ENCODE measurements at places on chromosomes 7 and 10.
A peak's percentile ranks its signal among the peaks of the same experiment; 100 is the strongest.

GRCh38 chr7:24025765-24026164 lies 258.2 kb upstream of the NPY start:
- no peak for DNase-seq

GRCh38 chr7:94907026-94907810 lies at the start of gene PPP1R9A:
Gene PPP1R9A (plus strand): TSS chr7:94907594. CDS start chr7:94910114, 2,520 bp downstream.
- no peak for DNase-seq

DNA sequence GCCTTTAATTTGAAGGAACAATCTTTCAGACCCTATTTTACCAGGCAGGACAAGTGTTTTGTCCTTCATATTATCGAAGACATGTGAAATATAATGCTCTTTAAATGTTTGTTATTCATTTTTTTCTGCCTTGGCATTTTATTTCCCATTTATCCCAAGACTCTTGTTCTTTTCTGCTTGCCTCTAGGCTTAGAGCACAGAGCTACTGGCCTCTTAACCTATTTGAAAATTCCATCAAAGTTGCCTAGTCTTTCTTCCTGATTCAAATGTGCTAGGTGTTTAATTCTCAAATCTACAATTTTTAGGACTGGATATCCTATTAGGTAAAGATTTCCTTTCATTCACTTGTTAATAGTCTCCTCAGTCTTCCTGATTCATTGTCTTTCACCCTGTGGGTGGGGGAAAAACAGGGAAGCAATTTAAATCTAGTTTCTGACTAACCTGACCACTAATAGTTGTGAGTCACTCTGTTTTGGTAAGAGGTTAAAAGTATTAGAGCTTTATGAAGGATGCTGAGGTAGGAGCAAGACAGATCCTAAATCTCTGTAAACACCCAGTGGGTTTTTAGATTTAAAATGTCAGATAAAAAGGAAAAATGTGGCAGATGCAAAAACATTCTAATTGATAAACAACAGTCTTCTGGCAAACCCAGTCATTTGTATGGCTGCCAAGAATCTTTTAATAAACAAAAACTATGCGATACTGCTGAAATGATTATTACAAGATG lies 1.5 kb downstream of the LIPK start:
- no peak for DNase-seq

- no peak for DNase-seq
These were observed 214.8 kb upstream of the CTBP2 start for GRCh38 chr10:125375210-125375609.

GRCh38 chr10:27801171-27801785 lies 55.7 kb upstream of the MKX start:
- DNase-seq, result no peak

GRCh38 chr10:27944005-27944404 lies 54.9 kb downstream of the ODAD2 start:
- no peak for DNase-seq

DNA sequence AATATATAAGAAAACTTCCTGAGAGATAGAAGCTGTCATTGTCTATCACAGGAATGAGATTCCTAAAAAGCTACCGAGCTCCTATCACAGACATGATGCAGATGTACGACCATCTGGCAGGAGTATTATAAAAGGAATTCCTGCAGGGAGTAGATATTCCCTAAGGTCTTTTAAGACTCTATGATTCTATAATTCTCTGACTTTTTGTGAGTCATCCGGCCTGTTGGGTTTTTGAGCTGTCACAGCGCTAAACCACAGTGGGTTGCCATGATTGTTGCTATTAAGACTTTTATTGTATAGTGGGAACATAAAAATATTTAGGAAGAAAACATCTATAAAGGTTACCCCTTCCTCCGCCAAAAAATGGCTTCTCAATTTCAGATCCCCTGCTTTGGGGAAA lies 223.4 kb downstream of the BMPER start:
- DNase-seq, result no peak

DNA sequence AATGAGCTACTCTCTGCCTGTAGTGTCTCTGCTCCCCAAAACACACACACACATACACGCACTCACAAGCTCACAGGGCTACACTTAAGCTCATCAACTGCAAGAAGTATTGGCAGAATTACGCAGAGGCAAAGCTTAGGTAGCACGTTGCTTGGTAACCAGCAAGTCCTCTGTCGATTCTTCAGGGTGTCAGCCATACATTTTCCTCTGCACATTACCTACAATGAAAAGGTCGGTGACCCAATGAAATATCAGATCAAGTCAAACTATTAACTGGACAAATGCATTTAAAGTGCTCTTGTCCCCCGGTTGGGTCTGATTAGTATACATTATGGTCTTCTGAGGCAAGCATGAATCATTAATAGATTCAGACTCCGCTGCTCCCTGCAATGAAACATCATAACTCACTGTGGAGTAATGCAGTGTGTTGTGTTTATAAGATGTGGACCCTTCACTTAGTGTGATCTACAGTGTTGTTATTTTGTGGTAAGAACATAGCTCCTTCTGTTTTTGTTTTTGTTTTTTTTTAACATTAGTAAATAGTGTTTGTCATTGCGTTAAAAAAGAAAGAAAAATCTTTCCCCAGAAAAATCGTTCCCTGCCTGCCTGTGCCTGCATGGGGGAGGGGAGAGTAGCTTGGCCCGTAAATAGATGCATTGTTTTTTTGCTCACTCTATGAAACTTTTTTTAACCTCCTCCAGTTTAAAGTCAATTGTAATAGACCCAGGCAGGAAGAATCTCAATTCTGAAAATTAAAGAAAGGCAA lies 325.5 kb downstream of the SFMBT2 start:
- DNase-seq, result no peak

GRCh38 chr10:22805304-22805703 lies 90.9 kb upstream of the PIP4K2A start:
- no peak for DNase-seq

DNA sequence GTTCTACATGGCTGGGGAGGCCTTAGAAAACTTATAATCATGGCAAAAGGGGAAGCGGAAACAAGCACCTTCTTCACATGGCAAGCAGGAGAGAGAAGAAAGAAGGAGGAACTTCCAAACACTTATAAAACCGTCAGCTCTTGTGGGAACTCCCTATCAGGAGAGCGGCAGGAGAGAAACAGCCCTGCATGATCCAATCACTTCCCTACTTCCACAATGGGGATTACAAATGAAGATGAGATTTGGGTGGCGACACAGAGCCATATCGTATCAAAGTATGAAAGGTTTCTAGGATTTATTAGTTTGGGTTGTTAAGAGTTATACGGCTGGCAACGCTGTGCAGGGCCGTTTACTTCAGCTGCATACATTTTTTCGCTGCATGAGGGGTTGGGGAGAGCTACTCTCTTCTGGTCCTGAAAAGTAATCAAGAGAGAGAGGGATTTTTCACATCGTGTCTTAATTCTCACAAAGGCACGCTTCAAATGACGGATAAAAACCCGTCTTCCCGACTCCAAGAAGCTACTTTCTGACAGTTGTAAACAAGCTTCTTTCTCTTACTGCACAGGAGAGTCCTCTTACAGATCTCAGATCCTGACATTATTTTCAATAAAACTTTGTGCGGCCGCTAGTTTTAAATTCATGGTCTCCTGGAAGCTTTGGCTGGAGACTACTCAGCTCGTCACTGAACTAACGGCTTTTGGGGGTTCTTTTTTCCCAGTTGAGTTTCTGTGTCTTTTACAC lies 751 bp upstream of the GTPBP10 start:
- no peak for DNase-seq

DNA sequence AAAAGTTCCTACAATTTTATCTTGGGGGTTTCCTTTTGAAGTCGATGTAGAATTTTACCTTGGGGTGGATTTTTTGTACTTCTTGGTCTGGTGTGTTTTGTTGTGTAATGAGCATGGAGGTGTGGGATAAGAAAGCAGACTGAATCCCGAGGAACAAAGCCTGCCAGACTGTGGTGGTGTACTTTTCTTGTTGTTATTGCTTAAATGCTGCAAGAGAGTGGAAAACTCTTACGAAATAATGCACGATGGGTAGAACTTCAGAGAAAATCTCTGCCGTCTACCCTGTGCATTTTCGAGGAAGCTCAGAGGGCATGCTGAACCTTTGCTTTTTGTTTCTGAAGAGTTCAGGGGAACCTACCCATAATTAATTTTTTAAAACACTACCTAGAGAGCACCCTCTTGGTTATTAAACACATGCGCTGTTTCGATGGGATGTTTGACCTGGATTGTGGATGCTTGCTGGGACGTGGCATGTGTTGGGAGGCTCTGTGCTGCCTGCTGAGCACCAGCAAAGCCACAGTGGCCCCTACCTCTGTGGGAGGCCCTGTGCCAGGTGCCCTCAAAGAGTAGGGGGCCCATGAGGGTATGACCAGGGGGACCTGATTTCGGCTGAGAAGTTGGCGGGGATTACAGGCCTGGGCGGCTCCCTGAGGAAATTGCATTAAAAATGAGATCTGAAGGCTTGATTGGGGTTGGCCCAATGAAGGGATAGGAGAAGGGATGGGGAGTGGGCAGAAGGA lies 94.1 kb downstream of the TCF7L2 start:
- no peak for DNase-seq

DNA sequence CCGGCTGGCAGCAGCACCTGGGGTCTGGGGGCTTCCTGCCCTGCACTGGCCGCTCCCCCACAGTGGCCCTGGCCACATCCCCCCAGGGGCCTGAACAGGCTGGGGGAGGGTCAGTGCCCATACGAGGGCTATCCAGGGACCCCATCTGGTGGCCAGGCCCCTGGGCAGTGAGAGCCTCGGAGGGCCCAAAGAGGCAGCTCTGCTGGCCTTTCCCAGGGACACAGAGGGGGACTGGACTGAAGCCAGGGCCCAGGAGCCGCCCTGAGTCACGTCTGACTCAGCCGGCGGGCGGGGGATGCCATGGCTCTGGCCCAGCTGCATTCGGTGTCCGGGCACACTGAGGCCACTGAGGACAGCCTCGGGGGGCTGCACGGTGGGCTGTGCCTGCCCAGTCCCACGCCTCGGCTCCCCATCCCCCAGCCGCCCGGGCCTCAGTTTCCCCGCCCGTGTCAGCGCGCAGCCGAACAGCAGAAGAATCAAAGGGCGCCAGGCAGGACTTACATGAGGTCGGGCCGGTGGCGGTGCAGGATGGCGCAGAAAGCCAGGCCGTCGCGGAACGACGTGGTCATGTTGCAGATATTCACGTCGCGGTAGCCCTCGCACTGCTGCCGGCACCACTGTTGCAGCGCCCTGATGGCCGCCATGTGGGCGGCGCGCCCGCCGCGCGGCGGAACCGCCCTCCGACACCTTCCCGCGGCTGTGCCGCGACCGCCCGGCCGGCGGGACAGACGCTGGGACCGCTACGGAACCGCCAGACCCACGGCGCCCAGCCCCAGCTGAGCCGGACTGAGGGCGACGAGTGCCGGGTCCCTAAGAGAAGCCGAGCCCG lies at the start of gene MICALL2:
TSS of gene MICALL2 (minus strand) at position 788 of the 829 bp plus-strand sequence. CDS start at position 644, 144 bp downstream.
- DNase-seq, result peak; percentile 57

- DNase-seq, result no peak
These were observed at the start of gene FRMPD2 for GRCh38 chr10:48274636-48275035. Gene FRMPD2 (minus strand): TSS chr10:48274696. CDS start chr10:48274567, 129 bp downstream.

DNA sequence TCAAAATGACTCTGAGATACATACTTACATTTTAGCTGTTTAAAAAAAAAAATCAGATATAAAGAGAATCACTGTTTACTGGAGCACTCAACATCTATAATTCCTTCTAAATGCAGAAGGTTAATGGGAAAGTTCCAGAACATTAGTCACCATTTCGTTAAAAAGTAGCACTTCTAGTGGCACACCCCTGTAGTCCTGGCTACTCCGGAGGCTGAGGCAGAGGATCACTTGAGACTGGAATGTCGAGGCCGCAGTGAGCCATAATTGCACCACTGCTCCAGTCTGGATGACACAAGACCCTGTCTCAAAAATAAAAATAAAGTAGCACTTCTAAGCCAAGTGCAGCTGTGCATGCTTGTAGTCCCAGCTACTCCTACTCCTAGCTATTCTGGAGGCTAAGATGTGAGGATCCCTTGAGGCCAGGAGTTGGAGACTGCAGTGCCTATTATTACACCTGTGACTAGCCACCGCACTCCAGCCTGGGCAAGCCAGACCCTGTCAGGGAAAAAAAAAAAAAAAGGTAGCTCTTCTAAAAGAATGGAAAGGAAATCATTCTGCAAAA lies 2.2 kb downstream of the FGFBP3 start:
- DNase-seq, result no peak

- no peak for DNase-seq
These were observed 14.8 kb downstream of the NPS start for GRCh38 chr10:127563718-127564553.

- DNase-seq, result no peak
These were observed 99.3 kb downstream of the FAM53B start for GRCh38 chr10:124644771-124645415.

- no peak for DNase-seq
These were observed 84.1 kb downstream of the BMPR1A start for GRCh38 chr10:86840498-86840897.

DNA sequence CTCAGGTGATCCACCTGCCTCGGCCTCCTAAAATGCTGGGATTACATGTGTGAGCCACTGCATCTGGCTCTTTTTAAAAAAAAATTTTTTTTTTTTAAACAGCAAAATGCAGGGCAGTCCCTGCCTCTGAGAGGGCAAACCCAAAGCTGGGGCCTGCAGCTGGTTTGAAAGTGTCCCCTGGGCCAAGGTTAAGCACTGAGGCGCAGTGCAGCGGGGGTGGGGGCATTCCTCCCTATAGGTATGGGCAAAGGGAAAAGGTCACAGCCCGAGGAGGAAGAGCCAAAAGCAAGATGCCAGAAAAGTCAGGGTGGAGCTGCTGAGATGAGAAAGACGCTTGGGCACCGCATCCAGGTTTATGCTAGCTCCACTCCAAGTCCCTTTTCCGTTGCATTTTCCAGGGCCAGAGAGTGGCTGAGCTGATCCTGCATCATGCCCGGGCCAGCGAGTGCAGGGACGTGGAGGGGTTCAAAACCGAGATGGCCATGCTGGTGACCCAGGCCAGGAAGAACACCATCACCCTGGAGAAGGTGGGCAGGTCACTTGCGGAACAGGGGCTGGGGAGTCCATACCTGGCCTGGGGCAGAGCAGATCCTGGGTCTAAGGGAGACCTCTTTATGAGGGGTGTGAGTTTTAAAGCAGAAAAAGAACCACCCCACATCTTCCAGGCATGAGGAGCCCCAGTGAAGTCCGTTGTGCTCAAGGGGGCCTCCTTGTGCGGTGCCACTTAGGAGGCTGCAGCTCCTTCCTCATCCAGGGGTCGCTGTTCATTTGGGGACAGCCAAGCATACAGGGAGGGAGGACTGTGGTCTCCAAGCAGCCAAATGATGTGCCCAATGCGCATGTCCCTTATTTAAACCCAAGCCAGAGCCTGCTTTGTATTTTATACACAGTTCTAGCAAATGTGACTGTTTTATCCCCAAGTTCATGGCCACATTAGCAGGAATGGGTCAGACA lies 7.0 kb upstream of the NDUFB2 start:
- no peak for DNase-seq

All from thoracic aorta (tissue), 2 donors.